ENCODE measurements at places on chromosomes 5 and 9.
A peak's percentile ranks its signal among the peaks of the same experiment; 100 is the strongest.

GRCh38 chr5:107669096-107670031, 1.4 kb downstream of the EFNA5 start:
- no peak for DNase-seq

- DNase-seq: no peak
Measured at GRCh38 chr5:99033014-99033900, 104.5 kb upstream of the CHD1 start.

DNA sequence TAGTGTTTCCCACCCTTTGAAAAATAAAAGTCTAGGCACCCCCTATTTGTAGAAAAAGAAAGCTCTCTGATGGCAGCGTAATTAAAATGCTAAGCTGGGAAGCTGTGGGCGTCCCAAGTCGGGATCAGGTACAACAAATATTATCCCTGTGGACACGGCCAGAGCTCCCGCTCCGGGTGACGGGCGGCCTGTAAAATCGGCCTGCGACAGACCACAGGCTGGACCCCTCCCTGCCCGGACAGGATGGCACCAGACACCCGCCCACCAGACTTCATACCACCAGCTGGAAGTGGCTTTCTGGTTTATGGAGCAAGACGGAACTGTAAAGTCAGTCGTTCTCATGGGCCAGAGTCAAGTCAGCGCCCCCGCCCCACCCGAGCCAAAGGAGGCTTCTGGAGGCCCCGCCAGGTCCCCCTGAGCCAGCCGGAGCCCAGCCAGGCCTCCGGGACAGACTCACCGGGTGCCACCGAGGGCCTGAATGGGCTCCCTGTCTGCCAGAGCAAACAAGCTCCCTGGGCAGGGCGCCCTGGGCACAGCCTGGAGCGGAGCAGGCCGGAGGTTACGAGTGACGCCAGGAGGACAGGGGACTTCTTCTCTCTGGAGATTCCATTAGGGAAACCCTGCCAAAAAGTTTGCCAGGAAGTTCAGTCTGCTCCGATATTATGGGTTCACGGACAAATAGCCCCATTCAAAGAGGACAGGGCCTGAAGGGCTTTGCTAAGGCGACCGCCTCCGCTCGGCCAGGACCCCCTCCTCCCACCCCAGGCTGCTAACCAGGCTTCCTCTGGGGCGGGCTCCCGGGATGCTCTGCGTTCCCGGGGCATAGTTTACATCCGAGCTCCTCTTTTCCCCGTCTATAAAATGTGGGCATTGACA, 173.7 kb downstream of the ERCC6L2 start:
- no peak for DNase-seq

- peak; percentile 29 for DNase-seq
Measured at GRCh38 chr5:79795764-79796398, 106.2 kb downstream of the CMYA5 start.

GRCh38 chr5:53543401-53543800, 17.0 kb upstream of the NDUFS4 start:
- no peak for DNase-seq

DNA sequence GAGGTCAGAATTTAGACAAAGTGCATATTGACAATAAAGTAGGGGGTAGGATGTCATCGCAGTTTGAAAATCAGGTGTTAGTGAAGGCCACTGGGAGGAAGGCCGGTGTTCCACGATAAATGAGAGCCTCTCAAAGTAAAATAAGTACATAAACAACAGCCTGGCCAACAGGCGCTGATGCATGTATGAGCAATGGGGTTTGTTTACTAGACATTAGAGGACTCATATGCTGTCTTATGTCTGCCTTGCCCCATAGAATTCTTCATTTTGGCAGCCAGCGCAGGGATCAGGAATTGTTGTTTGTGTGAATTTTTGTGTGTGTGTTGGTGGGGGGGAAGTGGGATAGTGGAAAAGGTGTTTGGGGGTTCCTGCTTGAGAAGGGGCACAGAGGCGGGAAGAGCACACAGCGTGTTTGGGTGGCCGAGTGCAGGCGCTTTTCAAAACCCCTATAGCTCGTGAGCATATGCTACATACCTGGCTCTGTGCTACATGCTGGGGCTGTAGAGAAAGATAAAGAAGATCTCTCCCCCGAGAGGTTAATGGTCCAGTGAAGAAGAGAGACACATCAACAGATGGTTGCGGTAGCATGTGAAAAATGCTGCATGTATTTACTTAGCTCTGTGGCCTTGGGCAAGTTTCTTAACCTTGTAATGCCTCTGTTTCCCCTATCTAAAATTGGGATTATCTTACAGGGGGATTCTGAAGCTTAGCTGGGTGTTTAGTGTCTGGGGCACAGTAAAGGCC, 11.5 kb downstream of the SNX30 start:
- DNase-seq: no peak

Measured in kidney epithelial cell (primary cell).